Stimulated activated CD8-positive, alpha-beta memory T cell treated with anti-CD3 and anti-CD28 coated beads, Interleukin-12 subunit alpha, Interleukin-12 subunit beta, amount 100 ng/mL, for 4 hours (primary cell): ENCODE measurements at places on chromosomes 7 and 10.

DNA sequence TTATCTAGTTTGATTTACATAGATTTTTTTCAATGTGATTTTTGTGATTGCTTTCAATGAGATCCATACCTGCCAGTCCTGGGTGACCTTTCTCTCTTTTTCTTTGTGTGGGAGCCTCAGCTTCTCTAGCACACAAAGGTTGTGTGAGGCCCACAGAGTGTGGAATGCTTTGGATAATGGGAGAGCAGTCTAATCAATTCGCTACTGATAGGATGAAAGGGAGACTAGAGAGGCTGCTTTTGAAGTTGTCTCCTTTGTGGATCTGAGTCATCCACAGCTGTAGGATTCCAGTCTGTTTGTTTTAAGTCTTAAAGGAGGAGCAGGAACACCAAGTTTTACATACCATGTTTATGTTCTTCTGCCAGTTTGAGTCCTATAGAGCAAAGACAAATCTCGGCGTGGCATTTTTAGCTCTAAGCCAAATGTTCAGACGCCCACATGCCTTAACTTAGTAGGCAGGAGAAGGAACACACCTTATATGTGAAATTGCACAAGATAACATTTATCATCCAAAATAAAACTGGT lies 330.0 kb downstream of the ARL4A start:
- DNase-seq, result no peak

DNA sequence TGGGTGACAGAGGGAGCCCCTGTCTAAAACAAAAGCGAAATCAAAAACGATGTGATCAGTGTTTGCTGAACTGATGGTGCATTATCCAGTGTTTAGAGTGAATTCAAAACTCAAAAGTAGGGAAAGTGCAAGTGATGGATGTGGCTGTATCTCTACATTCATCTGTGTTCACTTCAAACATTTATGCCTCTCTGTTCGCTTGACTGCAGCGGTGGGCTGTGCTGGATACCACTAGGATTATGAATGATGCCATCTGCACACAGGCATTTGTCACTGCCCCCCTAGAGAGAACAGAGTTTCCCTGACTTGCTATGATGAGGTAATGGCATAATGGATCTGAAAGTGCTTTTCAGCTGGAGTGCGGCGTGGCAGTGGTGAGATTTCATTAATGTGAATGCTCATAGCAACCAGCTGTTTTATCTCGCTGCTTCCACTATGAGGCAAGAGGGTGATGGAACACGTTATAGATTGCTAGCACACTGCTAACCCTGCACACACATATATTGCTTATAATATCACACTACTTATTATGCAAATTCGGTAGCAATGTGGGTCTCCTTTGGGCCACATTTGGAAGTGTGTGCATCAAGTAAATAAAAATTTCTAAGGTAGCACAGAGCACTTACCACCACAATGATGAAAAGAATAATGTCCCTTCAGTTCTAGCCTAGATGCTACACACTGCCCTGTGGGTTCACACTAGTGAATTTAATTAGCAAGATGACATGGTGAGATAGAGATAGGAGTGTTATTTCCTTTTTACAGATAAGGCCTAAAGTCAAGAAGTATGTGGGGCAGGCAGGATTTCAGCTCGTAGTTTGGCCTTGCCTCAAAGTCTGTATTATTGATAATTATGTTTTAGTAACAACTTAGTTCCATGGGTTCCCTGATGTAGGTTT lies 164.7 kb downstream of the CAMK1D start:
- no peak for DNase-seq

GRCh38 chr10:132963430-132963960 lies 21.1 kb upstream of the CFAP46 start:
- no peak for DNase-seq

DNA sequence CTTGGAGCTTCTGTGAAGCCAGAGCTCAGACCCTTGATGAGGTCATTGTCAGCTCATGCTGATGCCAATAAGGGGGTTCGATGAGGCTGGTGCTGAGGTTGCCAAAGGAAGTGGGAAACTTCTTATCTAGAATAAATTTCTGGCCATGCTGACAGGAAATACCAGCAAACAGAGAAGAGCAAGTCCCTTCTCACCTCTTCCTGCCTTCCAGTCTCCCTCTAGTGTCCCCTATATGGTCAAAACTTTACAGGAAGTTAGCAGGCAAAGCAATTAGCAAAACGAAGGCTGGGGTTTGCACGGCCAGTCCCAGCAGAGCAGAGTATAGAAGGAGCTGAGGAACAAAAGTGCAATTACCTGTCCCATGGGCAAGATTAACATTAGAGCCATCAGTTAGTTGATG lies 15.1 kb upstream of the NEUROG3 start:
- no peak for DNase-seq

- DNase-seq, result no peak
Observed at GRCh38 chr10:30803892-30804322, 174.4 kb upstream of the LYZL2 start.
